SJSA1 (cell line): ENCODE measurements at places on chromosomes 11 and 22. TPM values are rescaled to one million over a fixed set of nuclear protein-coding genes. Genes with fewer than 3 reads are reported as not detected.

GRCh38 chr11:10351765-10352641, 47.1 kb downstream of the ADM start:
- DNase-seq, result peak; percentile 71

GRCh38 chr11:65554057-65554818, 3.9 kb downstream of the LTBP3 start:
- no peak for DNase-seq

The BRD1 gene
- total RNA-seq, result 25.1 and 28.2 TPM in 2 replicates

The MLC1 gene
- 0.03 and 0.38 TPM in 2 replicates for total RNA-seq

GRCh38 chr22:38727123-38727522, 21.4 kb downstream of the GTPBP1 start:
- DNase-seq, result no peak

- no peak for DNase-seq
These were observed 793.5 kb upstream of the CNTN5 start for GRCh38 chr11:98227278-98227677.

The RFPL1 gene
- not detected in 2 replicates for total RNA-seq

DNA sequence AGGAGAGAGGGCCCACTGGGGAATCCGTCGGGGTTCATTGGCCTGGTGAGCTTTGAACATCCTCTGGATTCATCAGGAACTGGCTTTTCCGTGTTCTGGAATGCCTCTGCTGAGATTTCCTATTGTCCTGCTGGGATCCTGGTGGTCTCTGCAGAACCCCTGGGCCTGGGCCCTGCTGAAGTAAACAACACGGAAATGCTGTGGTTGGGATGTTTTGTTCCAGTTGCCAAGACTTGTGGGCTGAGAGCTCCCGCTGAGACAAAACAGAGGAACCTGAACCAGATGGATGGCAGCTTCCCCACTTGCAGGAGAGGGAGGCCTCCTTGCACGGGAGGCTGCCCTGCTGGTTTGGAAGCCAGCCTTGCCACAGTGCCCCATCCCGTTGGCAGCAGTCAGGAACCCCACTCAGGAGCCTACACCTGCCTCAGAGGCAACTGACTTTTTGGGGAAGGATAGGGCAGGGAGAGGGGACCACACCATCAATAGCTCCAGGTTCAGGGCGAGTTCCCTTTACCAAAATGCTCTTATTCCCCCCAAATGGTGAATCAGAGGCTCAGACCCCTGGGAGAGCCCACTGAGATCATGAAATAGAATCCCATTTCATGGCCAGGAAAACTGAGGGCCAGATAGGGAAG, 60.7 kb downstream of the LRRC32 start:
- peak; percentile 48 for DNase-seq

The MS4A8 gene
- total RNA-seq, result not detected in 2 replicates

The BRSK2 gene
- total RNA-seq, result 0.06 and 0.55 TPM in 2 replicates

GRCh38 chr11:8937159-8937558, 4.4 kb upstream of the C11orf16 start:
- no peak for DNase-seq

DNA sequence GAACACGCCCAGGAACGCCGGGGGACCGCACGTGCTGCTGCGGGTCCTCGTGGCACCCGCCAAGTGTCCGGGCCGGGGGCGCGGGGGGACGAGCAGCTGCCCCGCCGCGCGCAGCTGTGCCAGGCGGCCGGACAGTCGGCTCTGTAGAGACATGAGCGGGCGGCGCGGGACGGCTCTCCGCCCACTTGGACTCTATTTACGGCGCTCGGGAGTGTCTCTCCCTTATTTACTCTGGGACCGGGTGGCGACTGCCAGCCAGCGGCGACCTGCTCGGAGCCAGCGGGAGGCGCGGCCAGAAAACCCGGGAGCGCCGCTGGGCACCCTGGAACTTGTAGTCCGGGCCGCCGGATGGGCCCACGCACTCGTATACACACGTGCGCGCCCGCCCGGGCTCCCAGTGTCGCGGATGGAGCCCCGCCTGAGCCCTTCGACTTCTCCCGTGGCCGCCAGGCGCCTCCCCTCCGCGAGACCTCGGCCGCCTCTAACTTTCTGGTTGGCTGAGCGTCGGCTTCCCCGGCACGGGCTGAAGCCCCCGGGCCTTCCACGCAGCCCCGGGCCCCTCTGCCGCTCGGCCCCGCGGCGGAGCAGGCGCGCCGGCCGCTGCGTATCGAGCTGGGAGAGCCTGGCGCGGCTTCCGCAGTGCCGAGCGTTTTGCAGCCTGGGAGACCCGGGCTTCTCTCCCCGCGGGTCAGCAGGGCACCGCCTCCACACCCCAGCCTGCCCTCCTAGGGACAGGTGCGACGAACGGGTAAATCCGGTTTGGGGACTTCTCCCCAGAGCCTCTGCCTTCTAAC, at the start of gene MACROD1:
Gene MACROD1 (minus strand): TSS at position 272 of the 794 bp plus-strand sequence. CDS start 119 bp downstream, at position 153.
- DNase-seq, result peak; percentile 89

The OR4C16 gene
- not detected in 2 replicates for total RNA-seq

The NNMT gene
- 125 and 173 TPM in 2 replicates for total RNA-seq

The PRRG4 gene
- total RNA-seq, result 0.16 TPM in 1 of 2 replicates, not detected in the other

GRCh38 chr22:23204125-23204488, 23.8 kb downstream of the BCR start:
- no peak for DNase-seq

GRCh38 chr11:62614275-62614674, 1.2 kb downstream of the ROM1 start:
- DNase-seq, result no peak

The PDE2A gene
- total RNA-seq, result not detected in 2 replicates

The ALDH3B2 gene
- total RNA-seq, result not detected in 2 replicates

DNA sequence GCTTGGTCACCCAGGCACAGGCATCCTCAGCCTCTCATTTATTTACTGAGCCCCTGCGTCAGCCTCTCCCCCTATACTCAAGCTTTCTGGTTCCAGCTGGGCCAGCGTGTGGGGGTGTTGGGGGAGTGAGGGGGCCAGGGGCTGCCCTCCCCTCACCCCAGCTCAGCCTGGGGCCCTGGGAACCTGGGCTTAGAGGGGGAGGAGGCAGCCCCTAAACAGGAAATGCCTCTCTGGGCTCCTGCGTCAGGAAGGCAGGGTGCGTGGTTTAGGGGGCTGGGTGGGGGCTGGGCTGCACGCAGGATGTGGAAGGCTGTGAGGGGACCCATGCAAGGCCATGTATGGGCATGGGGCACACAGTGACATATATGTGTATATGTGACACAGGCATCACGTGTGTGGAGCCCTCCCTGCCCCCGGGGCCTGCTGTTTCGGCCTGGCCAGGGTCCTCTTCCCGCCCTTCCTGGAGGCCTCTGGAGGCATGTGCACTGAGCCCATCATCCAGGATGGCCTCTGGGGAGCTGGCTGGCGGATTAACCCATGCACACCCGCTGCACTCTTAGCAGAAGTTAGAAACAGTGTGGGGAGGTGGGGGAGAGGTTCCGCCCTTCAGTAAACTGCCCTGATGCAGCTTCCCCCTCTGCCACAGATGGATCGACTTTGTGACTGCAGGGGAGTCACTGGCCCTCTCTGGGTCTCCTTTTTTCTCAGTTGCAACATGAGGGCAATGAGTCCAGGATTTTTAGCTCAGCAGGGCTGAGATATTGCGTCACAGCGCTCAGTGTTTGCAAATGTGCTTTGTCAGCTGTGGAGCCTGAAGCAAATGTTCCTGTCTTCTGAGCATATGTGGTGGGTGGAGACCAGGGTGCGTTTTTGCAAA, 1.1 kb upstream of the CD248 start:
- peak; percentile 89 for DNase-seq

DNA sequence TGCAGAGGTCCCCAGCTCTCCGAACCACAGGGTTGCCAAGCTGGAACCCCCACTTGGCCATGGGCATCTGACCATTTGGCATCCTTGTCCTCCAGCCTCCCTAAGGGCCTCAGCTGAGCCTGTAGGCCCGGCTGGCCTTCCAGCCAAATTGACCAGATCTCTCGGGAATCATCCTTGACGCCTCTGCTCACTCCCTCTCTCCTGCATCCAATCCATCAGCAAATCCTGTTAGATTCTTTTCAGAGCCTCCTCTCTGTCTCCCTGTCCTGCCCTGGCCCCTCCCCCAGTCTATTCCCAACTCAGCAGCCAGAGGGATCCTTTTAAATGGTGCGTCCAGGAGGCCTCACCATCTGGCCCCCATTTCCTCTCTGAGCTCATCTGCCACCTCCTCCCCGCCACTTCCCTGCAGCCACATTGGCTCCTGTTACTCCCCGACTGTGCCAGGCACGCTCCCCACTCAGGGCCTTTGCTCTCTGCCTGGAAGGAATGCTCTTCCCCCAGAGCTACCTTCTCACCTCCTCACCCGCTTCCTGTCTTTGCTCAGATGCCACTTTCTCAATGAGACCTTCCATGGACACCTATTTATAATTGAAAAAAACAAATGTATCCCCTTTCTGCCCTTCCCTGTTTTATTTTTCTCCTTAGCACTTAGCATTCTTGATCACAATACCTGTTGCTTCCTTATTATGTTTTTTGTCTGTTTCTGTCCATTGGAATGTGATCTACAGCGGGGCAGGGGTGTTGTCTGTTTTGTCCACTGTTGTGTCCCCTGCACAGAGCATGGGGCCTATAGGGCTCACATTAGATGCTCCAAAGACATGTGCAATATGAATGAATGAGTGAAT, 78.1 kb downstream of the NFAM1 start:
- no peak for DNase-seq

DNA sequence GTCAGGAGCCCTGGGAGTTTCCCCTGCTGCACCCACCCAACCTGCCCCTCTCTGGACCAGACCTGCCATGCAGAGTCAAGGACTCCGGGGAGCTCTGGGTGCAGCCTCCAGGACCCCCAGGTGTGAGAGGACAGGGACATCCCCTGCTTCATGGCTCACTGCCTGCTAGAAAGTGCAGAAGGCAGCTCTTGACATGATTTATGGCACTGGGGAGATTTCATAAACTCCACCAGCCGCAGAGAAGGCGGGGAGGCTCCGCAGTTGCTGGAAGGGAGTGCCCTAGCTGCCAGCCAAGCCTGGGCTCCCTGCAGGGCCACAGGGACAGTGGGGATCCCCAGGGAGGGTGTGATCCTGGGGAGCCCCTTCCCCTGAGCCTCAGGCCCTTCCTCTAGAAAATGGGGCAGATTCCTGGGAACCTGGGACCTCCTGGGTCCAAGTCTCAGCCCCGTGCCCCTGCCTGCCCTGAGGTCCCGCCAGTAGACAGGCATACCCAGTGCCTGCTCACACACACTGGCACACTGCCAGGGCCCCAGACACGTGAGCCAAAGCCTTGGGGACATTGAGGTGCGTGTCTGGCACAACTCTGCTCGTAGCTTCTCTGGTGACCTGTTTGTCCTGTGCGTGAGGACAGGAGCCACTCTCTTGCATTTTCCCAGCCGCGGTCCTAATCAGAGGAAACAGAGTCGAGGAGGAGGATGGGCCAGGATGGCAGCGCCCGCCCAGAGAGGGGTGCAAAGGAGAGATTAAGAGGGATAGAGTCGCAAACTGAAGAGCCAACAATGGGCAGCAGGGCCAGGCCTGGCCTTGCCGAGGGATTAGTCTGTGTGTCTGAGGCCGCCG, 13.8 kb downstream of the CABP7 start:
- no peak for DNase-seq

DNA sequence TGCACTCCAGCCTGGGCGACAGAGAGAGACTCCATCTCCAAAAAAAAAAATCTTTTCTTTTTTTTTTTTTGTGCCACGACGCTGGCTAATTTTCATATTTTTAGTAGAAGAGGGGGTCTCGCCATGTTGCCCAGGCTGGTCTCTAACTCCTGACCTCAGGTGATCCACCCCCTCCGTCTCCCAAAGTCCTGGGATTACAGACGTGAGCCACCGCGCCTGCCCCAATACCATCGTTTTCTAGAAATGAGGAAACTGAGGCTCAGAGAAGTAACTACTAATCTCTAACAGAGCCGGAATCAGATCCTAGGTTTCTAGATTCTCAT, 13.5 kb downstream of the SSH3 start:
- DNase-seq, result no peak

The XKR3 gene
- total RNA-seq, result not detected in 2 replicates

DNA sequence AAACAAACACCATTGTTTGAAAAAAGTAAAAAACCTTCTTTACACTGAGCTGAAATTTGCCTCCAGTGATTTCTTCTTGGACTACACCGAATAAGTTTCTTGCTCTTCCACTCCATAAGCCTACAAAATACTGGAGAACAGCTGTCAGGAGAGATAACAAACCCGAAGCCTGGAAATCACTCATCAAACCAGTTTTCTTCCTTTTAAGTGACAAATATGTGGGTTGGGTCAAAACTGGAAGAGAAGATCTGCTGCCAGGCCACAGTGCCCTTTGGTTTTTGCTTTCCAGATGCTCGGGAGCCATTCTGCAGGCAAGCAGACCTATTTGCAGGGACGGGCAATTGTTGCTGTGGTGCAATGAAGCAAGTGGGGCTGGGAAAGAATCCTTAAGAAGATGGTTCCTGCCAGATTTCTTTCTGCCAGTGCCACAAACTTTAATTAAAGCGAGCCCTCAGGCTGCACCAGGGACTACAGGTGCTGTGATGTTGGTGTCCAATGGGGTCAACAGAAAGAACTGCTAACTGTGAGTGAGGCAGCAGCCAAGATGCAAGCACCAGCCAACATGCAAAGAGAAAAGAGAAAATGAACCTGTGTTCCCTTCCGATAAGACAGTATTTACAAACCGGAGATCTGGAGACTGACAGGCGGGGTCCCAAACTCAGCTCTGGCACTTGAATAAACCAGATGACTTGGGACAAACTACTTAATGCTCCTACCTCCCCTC, 44.8 kb upstream of the SMCO4 start:
- no peak for DNase-seq

GRCh38 chr11:44094260-44094868, 1.1 kb upstream of the EXT2 start:
- DNase-seq, result peak; percentile 92

The APOL5 gene
- total RNA-seq, result not detected in 2 replicates

The MMP27 gene
- total RNA-seq, result not detected in 2 replicates

The GLYAT gene
- total RNA-seq, result not detected in 2 replicates

GRCh38 chr11:84543367-84544159, 1083.6 kb downstream of the DLG2 start:
- no peak for DNase-seq

- DNase-seq, result peak; percentile 36
These were observed 56.3 kb downstream of the CD82 start for GRCh38 chr11:44621784-44622183.

The PRG3 gene
- total RNA-seq, result not detected in 2 replicates

DNA sequence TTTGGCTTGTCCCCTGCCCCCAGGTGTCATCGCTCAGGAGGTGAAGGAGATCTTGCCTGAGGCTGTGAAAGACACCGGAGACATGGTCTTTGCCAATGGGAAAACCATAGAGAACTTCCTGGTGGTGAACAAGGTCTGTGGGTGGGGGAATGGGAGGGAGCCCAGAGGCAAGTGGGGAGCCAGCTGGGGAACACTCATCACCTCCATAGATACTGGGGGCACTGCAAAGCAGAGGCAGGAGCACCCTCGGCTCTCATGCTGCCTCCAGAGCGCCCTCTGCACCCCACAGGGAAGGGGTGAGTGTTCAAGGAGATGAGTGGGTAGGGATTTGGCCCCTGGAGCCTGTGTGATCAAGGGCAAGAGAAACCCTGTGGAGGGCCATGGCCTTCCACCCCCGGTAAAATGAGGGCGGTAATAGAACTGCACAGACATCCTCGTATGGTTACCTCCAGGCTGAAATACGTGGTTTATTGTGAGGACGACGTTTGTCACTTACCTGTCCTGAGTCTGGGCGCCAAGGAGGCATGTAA, 14.0 kb downstream of the TMEM258 start:
- no peak for DNase-seq
